ENCODE measurements at places on chromosomes 1 and 21. TPM values are rescaled to one million over a fixed set of nuclear protein-coding genes. Genes with fewer than 3 reads are reported as not detected.

Gene RSRP1
- 88.6 TPM for total RNA-seq

Gene C4BPA
- total RNA-seq = not detected

Gene RHD
- total RNA-seq = not detected

Gene IGSF5
- 0.32 TPM for total RNA-seq

Gene NLRP3
- total RNA-seq = 0.13 TPM

Gene OR2AJ1
- not detected for total RNA-seq

Gene ACADM
- 55.7 TPM for total RNA-seq

Gene TTLL10
- not detected for total RNA-seq

Gene CRB1
- total RNA-seq = 0.65 TPM

Gene TFAP2E
- total RNA-seq = 0.65 TPM

Gene LENEP
- total RNA-seq = not detected

Gene LGALS8
- total RNA-seq = 117 TPM

Gene OLFML2B
- 32.4 TPM for total RNA-seq
